CD4-positive, alpha-beta T cell treated with Interleukin-4 for 4 hours (primary cell): ENCODE measurements at places on chromosomes 2 and 18.
A peak's percentile ranks its signal among the peaks of the same experiment; 100 is the strongest.

- DNase-seq = no peak
Measured at GRCh38 chr2:219857751-219858150, 230.3 kb downstream of the SLC4A3 start.

- DNase-seq = no peak
Measured at GRCh38 chr2:6946722-6947121, 29.5 kb downstream of the RNF144A start.

DNA sequence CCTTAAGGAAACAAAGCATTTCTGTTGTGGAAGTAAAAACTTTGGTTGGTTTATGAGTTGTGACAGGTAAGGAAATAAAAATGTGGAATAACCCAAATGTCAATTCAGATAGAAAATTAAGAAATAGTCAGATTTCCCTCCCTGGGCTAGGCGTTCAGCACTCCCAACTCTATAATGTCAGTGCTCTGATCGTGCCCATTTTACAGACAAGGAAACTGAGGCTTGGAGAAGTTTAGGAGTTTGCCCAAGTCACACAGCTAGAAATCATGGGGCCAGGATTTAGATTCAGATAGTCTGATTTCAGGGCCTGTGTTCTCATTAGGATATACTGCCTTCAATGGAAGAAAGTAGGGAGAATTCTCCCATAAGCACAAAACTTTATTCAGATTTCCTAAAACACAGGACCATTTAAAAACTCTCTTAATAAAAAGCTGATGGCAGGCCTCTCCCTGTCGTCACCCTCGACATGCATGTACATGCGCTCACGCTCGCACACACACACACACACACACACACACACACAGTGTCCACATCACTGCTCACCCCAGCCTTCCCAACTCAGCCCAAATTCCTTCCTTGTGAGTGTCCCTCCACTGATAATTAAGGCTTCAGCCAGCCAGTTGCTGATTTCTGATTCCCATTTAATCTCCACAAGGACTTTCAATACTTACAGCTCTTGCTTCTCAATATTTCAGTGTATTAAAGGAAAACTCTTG is 49.1 kb upstream of the SLC14A2 start:
- no peak for DNase-seq

DNA sequence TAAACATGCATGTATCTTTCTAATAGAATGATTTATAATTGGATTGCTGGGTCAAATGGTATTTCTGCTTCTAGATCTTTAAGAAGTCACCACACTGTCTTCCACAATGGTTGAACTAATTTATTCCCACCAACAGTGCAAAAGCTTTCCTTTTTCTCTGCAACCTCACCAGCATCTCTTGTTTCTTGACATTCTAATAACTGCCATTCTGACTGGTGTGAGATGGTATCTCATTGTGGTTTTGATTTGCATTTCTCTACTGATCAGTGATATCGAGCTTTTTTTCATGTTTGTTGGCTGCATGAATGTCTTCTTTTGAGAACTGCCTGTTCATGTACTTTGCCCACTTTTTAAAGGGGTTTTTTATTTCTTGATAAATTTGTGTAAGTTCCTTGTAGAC is 182.5 kb downstream of the ANKRD44 start:
- peak; percentile 52 for DNase-seq

- DNase-seq = no peak
Measured at GRCh38 chr2:48943436-48943835, 187.9 kb upstream of the LHCGR start.

- no peak for DNase-seq
Measured at GRCh38 chr2:182504903-182505302, 78.1 kb upstream of the PDE1A start.

DNA sequence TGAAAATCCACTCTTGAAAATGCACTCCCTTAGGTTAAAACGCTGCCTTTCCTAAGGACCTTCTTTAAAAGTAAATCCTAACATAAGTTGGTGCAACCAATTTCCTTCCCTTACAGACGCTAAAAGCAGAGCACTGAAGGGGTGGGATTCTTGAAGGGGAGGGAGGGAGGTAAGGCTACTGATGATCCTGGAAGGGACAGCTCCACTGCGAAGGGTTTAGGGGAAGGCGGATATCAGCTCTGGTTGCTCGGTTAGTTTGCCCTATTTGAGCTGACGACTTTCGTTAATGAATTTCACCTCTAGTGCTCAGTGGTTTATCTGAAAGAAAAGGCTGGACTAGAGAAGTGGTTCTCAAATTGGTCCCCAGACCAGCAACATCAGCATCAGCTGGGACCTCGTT is 49.7 kb upstream of the SIGLEC15 start:
- no peak for DNase-seq

DNA sequence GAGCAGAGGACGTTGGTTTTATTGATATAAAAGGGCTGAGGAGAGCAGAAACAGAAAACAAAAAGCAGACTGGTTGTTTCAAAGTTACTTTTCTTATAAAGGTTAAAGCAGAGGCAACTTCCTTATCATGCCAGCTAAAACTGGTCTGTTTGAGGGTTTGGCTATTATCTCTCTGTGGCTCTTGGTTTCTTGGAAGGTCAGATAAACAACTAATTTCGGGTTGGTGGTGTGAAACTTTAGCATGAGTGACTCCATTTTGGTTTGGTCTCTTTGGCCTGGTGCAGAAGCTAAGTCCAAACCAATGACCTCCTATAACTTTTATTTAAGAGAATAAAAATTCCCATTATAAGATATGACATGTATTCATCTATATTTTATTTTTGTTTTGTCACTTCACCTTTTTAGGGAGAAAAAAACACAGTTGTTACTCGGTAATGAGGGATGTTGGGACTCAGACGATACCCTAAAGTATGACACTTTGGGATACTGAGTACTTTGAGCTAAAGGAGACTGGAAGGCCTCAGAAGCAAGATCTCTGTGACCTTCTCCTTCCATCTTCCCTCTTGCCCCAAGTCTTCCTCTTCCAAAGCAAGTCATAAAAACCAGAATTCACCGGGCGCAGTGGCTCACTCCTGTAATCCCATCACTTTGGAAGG is 23.3 kb downstream of the TNFAIP6 start:
- DNase-seq = no peak

DNA sequence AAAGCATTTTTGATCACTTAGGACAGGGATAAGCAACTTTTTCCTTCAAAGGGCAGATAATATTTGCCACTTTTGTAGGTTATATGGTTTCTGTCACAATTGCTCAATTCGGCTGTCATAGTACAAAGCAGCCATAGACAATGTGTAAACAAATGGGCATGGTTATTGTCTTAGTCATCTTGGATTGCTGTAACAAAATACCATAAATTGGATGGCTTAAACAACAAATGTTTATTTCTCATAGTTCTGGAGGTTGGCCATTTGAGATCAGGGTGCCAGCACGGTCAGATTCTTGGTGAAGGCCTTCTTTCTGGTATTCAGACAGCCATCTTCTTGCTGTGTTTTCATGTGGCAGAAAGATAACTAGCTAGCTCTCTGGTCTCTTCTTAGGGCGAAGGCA is 91.2 kb downstream of the TAF4B start:
- DNase-seq = no peak

GRCh38 chr2:4753721-4754120 is 938.5 kb upstream of the SOX11 start:
- DNase-seq = no peak

DNA sequence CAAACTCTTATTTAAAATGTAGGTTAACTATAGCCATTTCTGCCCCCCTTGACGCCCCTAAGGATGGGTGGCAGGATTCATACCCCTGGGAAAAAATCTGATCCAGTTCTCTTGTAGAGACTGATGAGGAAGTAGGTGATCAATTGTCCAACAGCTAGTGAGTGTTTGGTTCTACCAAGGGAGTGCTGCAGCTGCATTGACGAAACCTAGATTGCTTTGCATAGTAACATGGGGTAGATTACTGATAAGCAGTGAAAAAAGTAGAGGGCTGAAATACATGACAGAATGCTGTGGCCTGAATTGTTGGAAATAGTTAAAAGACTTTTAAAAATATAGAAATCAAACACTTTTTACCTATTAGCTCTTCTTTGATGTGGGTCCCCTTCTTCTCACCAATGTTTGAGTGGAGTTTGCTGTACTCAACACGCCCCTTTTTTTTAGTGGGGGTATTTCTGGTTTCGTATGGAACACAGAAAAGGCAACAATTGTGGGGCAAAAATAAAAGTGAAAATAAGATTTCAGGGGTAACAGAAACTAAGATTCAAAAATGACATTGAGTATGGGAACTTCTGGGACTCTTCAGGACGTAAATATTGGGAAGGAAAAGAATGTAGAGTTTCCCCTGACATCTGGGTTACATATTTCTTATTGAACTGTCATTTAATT is 66.2 kb downstream of the MAIP1 start:
- no peak for DNase-seq

GRCh38 chr2:231514951-231515297 is 15.3 kb downstream of the NMUR1 start:
- DNase-seq = no peak

DNA sequence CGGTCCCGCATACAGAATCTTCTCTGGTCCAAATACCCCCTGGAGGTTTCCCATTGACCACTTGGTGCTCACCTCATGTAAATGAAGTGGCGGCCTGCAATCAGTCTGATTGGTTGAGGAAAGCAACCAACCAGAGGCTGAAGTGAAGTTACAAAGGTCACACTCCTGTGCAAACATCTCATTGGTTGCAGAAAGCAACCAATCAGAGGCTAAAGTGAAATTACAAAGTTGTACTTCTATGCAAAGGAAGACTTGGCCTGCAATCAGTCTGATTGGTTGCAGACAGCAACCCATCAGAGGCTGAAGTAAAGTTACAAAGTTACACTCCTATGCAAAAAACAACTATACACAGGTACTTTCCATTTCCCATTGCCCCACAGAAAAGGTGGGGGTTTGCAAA is 2.5 kb upstream of the SP100 start:
- peak; percentile 15 for DNase-seq

DNA sequence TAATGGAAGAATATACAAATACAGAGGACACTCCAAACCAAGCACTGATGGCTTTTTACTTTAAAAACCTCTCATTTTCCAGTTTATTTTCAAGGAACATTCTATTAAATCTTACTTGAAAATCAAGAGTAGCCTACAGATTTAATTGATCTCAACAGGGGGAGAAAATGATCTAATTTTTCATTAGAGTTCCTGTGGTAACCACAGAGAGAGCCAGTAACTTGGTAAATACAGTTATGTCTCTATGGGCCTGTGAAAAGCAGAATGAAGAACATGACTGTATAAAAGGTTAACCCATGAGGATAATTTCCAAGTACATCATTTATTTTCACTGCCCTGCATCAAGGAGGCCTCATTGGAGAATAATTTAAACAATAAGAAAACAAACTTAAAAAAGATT is 39.8 kb upstream of the ITPRID2 start:
- no peak for DNase-seq

DNA sequence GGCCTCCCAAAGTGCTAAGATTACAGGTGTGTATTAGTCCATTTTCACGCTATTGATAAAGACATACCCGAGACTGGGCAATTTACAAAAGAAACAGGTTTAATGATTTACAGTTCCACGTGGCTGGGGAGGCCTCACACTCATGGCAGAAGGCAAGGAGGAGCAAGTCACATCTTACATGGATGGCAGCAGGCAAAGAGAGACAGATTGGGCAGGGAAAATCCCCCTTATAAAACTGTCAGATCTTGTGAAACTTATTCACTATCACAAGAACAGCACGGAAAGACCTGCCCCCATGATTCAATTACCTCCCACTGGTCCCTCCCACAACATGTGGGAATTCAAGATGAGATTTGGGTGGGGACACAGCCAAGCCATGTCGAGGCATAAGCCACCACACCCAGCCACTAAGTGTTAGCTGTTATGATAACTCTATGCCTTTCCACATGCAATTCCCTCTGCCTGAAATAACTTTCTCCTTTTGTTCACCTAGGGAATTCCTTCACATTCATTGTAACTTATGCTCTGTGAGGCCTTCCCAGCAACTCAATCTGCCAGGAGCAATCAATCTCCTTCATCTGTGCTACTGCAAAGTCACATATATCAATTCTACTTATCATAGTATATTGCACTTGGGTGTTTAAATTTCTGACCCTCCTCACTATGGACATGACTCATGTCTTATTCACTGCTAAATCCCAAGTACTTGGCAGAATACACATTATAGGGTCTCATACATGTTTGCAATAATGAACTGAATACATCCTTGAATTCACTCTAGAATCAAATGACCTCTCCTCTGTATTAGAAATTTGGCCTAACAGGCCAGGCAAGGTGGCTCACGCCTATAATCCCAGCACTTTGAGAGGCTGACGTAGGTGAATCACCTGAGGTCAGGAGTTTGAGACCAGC is 7.4 kb downstream of the MCEE start:
- DNase-seq = no peak

DNA sequence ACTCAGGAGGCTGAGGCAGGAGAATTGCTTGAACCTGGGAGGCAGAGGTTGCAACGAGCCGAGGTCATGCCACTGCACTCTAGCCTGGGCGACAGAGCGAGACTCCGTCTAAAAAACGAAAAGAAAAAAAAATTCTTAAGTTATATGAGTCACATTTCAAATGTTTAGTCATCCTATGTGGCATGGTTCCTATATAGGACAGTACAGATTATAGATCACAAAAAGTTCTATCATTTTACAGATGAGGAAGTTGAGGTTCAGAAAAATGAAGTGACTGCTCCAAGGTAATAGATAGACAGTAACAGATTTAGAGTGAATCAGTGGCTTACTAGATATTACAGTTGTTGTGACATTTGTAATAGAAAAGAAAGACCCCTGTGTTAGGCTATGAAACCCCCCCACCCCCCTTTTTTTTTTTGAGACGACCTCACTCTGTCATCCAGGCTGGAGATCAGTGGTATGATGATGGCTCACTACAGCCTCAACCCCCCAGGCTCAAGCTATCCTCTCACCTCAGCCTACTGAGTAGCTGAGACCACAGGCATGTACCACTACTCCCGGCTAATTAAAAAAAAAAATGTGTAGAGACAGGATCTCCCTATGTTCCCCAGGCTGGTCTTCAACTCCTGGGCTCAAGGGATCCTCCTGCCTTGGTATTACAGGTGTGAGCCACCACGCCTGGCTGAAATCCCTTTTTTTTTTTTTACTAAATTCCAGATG is 22.7 kb downstream of the PTPN4 start:
- DNase-seq = no peak

DNA sequence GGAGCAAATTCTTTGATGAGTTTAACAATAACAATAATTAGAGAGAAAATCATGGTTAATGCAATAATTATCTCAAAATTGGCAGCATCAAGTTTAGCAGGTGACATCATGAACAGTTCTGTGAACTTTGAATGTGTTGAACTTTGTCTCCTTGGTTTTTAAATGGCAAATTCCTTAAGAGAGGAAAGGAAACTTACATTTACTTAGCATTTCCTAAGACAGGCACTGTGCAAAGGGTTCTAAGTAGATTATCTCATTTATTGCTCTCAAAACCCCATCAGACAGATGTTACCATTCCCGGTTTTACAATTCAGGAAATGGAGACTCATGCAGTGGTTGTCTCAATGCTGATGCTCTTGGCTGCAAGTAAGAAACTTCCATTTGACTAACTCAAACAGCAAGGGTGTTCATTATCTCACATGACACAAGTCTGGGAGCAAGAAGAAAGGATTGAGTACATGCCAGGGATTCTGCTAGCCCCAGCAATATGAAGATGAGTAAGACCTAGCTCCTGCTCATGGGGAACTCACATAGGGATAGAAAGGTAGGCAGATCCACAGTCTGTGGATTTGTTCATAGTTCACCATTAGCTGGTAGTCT is 81.3 kb upstream of the ITGA6 start:
- DNase-seq = no peak
